Occipital lobe (tissue), 3 donors: ENCODE measurements at places on chromosomes 11 and 22. TPM values are rescaled to one million over a fixed set of nuclear protein-coding genes. Genes with fewer than 3 reads are reported as not detected.

DNA sequence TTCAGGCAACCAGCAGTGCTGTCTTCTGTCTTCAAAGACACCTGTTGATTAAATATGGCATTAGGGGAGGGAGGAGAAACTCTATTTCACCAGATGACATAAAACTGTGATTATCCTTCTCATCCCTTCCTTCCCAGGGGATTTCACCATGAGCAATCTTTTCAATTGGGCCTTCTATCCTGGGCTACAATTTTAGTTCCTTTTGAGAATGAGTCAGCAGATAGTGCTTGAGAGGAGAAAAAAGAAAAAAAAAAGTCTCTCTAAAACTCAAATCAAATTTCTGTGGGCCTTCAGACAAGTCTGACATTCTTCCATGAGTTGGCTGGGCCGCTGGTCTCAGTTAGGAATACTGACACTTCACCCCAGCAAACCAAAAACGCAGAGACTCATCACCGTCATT is 7.2 kb downstream of the FLI1 start:
- DNase-seq = no peak

- no peak for DNase-seq
These were observed 31.9 kb upstream of the ATXN10 start for GRCh38 chr22:45639747-45640102.

DNA sequence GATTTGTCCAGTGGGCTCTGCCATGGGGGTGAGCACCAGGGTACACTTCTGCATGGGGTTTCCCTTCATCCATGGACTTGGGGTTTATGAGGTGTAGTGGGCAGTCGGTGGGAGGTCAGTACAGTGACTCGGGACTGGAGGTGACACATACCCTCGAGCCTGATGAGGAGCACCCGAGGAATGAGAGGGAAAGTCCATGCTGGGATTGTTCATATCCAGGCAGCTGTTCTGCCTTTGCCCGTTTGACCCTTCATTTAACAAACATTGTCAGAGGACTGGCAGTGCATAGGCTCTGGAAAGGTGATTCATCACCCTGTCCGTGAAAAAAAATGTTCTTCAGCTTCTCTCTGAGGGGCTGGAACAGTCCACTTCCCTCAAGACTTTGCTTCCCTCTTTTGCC is 2.7 kb downstream of the NAV2 start:
- DNase-seq = no peak

GRCh38 chr22:21077884-21078508 is 32.2 kb downstream of the LRRC74B start:
- no peak for DNase-seq

Gene DDIAS
- 2.2 TPM for total RNA-seq

Gene IFITM1
- total RNA-seq = 6.9 TPM

Gene CDC42EP1
- 0.94 TPM for total RNA-seq
